ENCODE measurements at places on chromosomes 3 and 15.

GRCh38 chr15:62862717-62863116, 179.8 kb upstream of the TPM1 start:
- DNase-seq = no peak

DNA sequence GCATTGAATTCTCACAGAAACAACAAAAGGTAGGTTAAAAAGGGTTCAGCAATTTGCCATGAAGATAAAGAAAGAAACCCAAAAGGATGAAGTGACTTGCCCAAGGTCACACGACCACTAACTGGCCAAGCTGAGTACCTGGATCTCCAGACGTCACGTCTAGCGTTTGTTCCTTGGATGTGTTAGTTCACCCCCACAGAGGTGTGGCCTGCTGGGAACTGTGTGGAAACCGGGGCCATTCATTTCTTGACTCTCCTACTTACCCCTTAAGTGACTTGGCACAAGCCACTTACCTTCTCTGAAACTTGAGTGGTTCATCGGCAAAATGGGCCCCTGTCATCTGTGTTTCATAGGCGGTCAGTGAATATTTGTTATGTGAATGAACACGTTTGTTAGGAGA, 244.3 kb upstream of the SLCO3A1 start:
- DNase-seq = no peak

- DNase-seq = peak; percentile 16
Measured at GRCh38 chr3:106635271-106635670, 742.0 kb upstream of the CCDC54 start.

DNA sequence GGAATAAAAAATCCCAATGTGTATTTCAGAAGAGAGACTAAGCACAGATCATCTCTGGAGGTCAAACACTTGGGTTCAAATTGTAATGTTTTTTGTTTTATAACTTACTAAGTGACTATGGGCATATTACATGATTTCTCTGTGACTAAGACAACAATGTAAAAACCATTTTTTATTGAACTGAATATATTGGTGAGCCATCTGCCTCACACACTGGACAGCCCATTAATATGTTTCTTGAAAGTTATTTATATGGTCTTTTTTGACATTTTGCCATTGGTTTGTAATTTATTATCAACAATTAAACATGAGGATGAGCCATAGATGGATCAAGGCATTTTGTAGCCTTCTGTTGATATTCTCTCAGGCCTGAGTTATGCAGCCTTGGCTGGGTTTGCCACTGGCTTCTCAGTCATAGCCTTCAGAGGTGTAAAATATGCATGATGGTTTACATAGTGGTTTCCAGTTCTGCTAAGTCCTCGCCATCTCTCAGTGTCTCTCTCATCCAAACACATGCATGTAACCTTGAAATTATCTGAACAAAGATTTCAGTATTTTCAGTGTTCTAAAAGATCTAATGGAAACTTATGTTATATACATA, 997.2 kb downstream of the DIPK2A start:
- DNase-seq = no peak

DNA sequence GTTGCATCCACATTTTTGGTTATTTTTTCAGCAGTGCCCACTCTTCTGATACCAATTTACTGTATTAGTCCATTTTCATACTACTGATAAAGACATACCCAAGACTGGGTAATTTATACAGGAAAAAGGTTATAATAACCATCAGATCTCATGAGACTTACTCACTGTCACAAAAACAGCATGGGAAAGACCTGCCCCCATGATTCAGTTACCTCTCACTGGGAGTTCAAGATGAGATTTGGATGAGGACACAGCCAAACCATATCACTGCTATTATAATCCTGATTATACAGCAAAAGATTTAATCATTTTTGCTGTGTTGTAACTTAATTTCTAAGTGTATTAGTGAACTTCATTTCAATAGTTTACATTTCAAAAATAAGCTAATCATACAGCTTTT, 6.6 kb downstream of the ZBED2 start:
- DNase-seq = no peak

DNA sequence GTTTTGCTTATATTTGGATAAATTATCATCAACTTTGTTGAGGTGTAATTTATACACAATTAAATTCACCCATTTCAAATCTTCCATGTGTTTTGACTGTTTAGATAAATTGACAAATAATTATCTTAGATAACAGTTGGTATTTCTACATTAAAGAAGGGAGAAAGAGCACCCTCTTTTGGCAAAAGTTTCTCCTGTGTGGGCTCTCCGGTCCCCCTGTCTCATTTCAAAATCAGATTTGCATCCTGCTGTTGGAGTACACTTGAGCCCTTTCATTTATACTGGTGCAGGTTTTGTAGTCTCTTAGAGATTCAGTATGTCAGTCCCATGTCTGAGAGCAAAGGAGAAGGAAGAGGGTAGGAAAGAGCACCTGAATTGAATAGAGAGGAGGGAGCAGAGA, 49.4 kb downstream of the NKIRAS1 start:
- no peak for DNase-seq

GRCh38 chr15:29364426-29365078, 94.9 kb upstream of the NSMCE3 start:
- no peak for DNase-seq

DNA sequence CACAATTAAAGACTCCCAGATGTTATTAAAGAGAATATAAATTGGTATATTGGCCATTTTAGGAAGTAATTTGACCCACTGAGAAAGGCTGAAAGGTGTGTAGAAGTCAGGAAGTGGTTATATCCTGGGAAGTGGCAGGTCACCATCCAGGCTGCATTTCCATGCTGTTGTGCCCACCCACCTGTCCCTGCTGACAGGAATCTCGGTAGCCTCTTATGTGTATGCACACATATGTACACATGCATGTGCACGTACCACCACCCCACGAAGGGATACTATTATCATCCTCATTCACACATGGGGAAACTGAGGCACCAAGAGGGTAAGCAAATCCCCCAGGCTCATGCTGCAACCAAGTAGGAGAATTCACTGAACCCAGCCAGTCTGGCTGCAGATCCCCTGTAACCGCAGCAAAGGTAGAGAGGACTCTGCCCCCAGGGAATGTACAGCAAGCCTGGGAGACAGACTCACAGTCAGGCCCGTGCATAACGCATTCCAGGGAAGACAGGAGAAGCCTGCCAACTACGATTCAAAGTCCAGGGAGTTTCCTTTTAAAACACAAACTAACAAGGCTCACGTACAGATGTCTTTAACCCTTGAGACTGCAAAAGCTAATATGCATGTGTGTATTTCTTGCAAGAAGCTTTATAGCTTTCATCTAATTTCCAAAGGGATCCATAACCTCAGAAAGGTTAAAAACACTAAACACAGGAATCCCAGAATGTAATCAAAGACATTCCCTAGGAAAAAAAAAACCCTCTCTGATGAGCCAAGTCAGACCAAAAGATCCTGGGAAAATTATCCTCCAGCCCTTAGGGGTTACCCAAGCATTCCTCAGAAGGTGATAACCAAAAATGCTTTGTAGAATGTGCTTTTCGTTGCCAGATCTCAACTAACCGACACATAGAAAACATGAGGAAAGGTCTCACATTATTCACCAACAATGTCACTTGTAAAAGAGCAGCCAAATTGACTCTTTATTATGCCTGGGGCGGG, 129.6 kb downstream of the ADAMTS17 start:
- no peak for DNase-seq

DNA sequence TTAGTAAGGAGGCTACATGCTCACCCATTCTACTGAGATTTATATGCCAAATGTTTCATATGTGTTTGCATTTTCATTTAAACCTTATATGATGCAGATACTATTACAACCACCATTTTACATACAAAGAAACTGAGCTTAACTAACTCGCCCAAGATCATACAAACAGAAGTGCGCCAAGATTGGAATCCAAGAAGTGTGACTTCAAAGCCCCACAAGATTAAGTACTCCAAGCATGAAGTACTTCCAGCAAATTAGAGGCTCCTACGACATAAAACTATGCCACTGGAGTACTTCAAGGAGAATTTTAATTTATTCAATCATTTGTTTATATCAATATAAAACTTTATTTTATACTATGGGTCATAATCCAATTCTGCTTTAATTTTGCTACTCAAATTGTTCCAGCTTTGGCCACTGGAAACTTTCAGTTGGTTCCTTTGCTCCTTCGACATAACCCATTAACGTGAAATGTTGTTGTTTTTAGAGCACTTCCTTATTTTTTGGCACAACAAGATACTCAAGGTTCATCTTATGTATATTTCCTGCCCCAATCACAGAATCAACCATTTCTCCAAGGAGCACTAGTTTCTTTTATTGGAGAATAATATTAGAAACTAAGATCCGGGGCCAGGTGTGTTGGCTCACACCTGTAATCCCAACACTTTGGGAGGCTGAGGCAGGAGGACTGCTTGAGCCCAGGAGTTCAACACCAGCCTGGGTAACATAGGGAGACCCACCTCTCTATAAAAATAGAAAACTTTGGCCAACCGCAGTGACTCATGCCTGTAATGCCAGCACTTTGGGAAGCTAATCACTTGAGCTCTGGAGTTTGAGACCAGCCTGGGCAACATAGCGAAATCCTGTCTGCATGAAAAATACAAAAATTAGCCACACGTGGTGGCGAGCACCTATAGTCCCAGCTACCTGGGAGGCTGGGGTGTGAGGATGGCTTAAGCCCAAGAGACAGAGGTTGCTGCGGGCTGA, 10.4 kb downstream of the INO80 start:
- DNase-seq = no peak

DNA sequence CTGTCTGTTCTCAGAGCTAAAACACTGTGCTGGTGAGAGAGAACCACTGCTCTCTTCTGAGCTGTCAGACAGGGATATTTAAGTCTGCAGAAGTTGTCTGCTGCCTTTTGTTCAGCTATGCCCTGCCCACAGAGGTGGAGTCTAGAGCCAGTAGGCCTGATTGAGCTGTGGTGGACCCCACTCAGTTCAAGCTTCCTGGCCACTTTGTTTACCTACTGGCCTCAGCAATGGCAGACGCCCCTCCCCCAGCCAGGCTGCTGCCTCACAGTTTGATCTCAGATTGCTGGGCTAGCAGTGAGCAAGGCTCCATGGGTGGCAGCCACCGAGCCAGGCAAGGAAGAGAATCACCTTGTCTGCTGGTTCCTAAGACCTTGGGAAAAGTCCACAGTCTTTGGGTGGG, 21.0 kb upstream of the CACNA1D start:
- no peak for DNase-seq

GRCh38 chr3:82293867-82294266, 532.4 kb upstream of the GBE1 start:
- no peak for DNase-seq

GRCh38 chr3:114582929-114583328, 289.1 kb downstream of the TIGIT start:
- no peak for DNase-seq

DNA sequence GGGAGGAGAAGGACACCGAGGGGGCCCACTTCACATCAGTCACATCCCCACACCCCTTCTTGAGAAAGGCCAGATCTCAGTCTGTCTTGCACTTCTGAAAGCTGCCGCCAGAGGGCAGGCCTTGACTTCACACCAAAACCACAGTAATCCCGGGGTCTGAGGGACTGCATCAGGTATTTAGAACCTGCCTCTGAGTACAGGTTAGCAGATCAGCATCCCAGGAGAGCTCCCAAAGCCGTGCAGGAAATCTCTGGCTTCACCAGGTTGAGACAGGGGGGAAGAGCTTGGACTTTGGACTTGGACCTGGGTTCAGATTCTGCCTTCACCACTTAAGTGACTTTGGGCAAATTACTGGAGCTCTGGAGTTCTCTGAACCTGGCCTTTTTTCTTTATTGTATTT, 50.3 kb downstream of the LHFPL4 start:
- DNase-seq = peak; percentile 10

DNA sequence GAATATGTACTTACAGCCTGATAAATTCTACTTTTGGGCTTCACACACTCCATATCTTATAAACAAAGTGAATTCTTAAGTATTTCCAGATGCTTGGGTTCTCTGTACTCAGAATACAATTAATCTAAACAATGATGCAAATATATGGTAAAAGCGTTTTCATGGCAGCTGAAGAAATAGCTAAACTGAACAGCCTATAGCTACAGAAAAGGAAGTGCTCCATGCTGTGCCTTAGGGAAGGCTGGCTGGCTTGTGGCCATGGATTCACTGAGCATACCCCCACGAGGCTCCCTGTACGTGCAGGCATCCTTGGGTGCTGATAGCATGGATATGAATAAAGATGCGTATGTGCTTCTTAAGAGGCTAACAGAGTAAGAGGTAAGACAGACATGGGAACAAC, 264.0 kb downstream of the KLF13 start:
- DNase-seq = no peak

- no peak for DNase-seq
Measured at GRCh38 chr15:41853831-41854230, 15.2 kb downstream of the PLA2G4B start.

GRCh38 chr3:113626503-113627371, 69.7 kb downstream of the USF3 start:
- peak; percentile 11 for DNase-seq

DNA sequence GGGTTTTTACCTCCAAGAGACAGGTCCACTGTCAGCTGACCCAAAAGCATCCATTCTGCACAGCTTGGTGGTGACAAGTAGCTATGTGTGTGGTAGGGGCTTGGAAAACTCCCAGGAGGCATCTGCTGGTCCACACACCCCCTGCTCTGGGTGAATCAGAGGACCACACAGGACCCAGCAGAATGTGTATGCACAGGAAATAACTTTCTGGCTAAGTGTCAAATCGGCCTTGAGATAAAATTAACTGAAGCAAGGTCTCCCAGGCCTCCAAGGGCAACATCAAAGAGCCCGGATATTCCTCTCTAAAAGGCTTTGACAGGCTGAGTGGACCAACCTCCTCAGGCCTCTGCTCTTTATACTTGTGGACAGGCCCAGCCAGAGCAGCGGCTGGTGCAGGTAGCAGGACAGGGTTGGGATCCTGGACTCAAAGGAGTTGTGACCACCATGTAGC, 66.5 kb downstream of the CTNNB1 start:
- no peak for DNase-seq

DNA sequence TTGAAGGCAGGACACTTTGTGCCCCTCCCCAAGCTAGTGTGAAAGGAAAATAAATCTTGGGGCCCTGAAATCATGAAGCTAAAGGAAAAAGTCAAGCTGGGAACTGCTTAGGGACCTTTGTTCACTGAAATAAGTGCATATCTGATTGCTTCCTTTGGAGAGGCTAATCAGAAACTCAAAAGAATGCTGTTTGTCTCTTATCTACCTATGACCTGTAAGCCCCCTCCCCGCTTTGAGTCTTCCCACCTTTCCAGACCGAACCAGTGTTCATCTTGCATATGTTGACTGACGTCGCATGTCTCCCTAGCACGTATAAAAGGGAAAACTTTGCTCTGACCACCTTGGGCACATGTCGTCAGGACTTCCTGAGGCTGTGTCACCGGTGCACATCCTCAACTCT, 53.1 kb downstream of the SLC30A4 start:
- DNase-seq = no peak

Measured in NCI-H1930 (cell line).